Heart right ventricle (tissue), 16 donors: ENCODE measurements at places on chromosomes 5 and 9.

GRCh38 chr9:137195525-137196220 lies 4.9 kb downstream of the TPRN start:
- DNase-seq: no peak

DNA sequence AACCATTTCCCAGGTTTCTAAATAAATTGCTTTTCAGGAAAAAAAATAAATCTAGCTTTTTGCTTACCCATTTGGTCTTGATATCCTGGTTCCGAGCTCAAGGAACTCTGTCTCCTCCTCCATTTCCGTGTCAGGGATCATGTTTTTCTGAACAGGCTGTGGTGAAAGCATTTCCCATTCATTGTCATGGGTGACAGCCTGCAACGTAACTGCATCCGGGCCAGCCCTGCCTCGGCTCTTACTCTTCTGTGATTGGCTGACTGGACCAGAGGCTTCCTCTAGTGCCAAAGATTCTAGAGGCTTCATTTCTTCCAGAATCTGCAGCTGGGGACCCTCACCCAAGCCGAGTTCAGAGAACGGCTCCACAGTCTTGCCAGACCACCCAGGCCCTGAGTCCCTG lies 61.0 kb upstream of the PCA3 start:
- no peak for DNase-seq

GRCh38 chr9:138074516-138074915 lies 196.9 kb downstream of the CACNA1B start:
- no peak for DNase-seq

GRCh38 chr5:17305964-17306725 lies 88.7 kb downstream of the BASP1 start:
- DNase-seq: peak; percentile 5

DNA sequence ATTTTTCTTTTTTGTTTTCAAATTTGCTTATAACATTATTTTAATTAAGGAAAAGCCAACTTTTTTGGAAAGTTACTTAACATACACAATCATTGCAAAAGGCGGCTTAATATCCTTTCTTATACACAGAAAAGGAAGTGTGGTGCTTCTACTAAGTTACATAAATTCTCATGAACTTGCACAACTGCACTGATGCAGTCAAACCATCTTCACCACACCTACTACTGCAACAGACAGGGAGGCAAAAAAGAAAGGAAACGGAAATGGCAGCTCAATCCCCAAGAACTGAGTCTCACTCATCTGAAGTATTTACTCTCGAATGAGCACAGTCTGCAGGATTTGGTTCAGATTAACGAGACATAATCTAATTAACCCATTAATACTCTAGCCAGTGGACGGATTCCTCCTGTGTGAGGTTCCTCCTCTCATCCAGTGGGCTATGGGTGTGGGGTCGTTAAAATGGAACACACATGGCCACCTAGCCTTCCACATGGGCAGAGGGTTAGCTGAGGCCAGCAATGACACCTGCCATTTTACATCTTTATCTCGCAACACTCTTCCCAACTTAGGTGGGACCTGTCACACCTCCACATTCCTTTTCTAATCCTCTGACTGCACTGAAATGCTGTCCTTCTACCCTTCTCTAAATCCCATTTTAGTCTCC lies 30.0 kb downstream of the GOLM1 start:
- no peak for DNase-seq
